ENCODE measurements at places on chromosomes 3 and 15. TPM values are rescaled to one million over a fixed set of nuclear protein-coding genes. Genes with fewer than 3 reads are reported as not detected.

Gene SLC15A2
- polyA plus RNA-seq: 0.60 TPM

Gene ROPN1
- 1.2 TPM for polyA plus RNA-seq

Gene VEPH1
- polyA plus RNA-seq: 0.92 TPM

Gene PRSS50
- 0.03 TPM for polyA plus RNA-seq

Gene TERC
- not detected for polyA plus RNA-seq

Gene GOLGA6A
- polyA plus RNA-seq: not detected

GRCh38 chr3:123540285-123540684, 44.6 kb downstream of the HACD2 start:
- no peak for DNase-seq

GRCh38 chr15:61724251-61724939, 335.9 kb downstream of the VPS13C start:
- DNase-seq: no peak

DNA sequence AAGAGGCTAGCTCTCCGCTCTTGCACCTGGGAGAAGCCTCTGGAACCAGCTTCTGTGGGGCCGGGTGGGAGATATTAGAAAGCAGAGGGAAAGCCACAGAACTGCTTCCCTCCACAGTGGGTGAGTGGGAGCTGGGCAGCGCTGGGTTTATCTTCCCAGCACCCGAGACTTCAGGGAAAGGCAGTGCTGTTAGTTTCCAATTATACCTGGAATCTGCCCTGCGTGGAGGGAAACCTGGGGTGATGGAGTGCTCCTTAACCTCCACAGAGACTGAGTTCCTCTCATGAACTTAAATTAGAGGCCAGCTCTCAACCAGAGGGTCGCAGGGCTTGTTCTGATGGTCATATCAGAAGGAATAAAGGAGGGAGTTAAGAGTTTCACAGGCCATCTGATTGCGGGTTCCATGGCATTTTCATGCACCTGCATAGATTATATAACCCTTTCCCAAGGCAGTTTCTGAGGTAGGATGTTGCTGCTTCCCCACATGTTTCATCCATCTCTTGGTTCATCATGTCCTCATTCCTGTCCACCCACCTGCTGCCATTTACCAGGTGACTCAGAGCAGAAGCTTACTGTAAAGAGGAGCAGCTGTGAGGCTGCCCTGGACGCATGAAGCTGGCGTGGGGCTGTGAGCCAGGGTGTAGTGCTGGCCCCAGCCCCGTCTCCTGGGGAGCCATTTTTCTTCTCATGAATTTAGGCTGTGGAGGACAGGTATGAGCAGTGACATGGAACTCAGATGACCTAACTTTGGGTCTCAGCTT, 42.5 kb downstream of the CA12 start:
- no peak for DNase-seq

DNA sequence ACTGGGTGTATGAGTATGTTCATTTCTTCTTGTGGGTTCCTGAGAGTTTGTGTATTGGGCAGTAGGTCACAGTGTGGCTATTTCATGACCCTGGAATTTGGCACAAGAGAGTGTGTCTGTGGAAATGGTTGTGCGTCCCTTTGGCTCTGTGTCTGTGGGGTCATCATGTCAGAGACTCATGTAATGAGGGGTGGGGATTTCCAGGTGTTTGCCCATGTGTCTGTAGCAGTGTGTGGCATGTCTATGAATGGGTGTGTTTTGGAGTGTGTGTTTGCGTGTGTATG, 1.3 kb upstream of the GATA2 start:
- DNase-seq: peak; percentile 14

DNA sequence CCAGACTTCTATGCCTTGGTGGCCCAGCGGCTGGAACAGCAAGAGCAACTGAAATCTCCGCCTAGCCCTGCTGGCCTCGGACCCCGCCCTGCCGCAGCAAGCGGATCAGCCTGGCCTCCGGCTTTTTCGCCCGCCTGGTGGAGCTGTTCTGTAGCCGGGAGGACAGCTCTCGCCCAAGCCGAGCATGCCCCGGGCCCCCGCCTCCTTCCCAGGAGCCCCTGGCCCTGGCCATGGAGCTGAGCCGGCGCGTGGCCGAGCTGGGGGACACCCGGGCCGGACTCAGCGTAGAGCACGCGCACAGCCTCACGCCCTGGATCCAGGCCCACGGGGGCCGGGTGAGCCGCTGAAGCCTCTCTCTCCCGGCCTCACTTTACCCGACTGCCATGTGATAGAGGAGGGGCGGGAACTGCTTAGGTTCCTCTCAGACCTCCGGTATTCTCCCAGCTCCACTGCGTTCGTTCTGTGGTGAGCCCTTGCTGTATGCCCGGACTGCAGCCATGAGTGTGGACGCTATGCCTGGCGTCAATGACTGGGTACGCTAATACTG, 24.1 kb upstream of the MRPL3 start:
- DNase-seq: no peak

DNA sequence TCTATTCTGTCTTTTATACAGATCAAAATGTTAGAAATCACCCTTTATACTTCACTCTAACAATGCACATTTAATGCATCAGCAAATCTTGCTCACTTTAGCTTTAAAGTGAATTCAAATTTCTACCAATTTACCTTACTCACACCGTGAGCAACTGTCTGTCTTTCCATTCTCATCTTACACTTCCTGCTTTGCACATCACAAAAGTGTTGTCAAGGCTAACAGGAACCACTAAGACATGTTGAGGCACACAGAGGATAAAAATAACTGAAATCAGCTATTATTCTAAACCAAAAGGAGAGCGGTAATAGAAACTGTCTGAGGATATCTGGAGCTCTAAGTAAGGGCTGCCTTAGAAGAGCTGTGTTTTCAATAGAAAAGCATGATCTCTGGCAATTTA, 519.9 kb downstream of the ZBBX start:
- no peak for DNase-seq

DNA sequence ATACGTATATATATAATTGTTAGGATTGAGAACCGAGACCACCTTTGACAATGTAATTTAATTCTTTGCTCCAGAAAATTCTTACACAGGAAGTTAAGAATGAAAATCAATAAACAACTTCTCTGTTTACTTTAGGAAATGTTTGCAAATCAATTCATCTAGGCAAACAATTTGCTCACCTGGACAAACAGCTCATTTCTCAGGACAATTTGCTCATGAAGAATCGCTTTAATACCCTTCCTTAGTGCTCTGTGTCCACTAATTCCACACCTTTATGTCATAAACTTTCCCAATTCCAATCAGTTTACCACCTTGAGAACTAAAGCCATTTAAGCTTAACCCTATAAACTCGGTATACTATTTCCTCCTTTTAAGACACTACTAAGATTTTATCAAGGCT, 292.2 kb downstream of the BCHE start:
- DNase-seq: no peak

DNA sequence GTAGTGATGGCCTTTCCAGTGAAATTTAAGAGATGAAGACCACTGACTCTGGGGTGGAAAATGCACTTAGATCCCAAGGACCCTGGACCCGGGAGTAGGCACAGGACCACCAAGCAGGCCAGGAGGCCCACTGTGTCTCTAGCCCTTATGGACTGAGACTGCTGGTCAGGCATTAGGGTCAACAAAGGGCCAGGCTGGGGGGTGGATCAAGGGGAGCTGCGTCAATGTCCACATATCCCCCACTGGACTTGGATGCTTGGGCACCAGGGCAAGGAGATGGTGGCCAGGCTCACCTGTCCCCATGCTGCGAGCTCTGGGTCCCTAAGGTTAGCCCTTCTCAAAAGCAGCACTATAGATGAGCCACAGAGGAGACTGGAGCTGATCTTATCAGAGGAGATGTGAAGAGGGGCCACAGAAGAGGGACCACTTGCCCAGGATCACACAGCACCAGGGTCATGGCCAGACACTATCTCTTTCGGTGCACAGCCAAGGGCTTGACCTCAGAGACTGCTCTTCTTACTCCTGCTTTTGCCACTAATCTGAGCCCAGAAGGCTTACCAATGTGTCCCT, 14.7 kb downstream of the RAB6B start:
- DNase-seq: no peak

GRCh38 chr3:175288621-175289020, 429.5 kb downstream of the NAALADL2 start:
- DNase-seq: no peak

Data from sigmoid colon (tissue), 7 donors.